Heart right ventricle (tissue), 16 donors: ENCODE measurements at places on chromosomes 5 and 9. TPM values are rescaled to one million over a fixed set of nuclear protein-coding genes. Genes with fewer than 3 reads are reported as not detected.

FOXD4L5 gene
- not detected for total RNA-seq

TMC1 gene
- total RNA-seq: 0.44 TPM

RETREG1 gene
- 156 TPM for total RNA-seq

DNA sequence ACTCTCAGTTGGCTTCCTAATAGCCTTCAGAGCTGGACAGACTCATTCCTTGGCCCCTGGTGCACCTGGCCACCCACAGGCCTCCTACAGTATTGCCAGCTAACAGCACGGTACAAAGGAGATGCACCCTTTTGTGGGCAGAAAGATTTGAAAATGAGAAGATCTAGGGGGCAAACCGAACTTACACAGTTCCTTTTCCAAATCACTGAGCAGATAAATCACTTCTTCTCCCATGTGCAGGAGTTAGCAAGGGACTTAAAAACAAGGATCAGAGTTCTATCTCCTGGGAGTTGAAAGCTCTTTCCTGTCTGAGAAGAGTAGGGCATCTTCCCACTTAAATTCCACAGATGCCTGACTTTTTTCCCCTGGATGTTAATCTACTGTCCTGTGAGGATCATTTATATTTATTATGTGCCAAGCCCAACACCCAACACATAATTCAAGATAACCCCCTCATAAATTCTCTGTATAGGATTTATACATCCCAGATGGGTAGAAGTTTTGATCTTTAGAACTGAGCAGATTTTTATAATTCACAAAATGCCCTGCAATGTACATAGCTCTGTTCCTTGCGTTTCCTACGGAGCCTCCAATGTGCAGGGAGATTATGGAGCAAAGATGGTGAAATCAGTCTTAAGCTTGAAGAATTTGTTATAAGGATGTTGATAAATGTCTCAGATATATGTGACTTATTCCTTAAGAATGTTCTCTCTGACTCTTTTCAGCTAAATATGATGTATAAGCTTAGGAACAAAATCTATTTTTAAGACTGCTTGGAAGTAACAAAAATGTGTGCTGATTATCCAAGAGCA is 207.2 kb upstream of the DAPK1 start:
- DNase-seq: no peak

GRCh38 chr9:84207491-84207951 is 133.0 kb downstream of the SLC28A3 start:
- DNase-seq: peak; percentile 9

DNA sequence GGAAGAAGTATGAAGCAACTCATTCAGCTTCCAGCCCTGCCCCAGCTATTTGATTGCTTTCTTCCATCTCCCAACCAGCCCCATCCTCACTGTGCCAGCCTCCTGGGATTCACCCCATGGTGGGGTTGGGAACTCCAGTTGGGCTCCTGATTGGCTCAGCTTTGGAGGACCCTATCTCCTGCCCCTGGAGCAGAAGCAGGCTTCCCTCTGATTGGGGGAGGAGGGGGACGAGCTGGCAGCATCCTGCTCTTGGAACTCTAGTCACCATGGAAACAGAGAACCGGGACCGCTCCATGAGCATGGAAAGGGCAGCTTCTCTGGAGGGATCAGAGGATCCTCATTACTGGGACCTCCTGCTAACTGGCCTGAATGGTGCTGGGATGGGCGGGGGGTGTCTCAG is 2.6 kb downstream of the SLC6A7 start:
- no peak for DNase-seq

GRCh38 chr9:92506184-92506857 is 24.0 kb upstream of the ASPN start:
- no peak for DNase-seq

FGF10 gene
- 0.37 TPM for total RNA-seq

DNA sequence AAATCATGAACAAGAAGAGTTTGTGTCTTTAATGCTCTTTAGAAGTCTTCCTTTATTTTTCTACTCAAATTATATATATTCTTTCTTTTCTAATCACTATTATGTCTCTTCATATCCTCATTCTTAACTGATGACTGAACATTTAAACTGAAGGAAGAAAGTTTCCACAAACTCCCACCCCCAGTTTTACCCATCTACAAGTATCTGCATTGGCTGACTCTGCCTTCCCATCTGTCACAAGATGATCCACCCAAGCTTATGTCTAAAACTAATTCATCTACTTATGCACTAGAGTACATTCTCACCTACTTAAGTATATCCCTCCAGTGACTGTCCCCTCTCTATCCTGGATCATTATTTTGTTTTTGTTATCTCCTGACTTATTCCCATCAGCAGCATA is 344.5 kb downstream of the PRR16 start:
- DNase-seq: no peak

- no peak for DNase-seq
These were observed 18.6 kb downstream of the SLC36A2 start for GRCh38 chr5:151328734-151329133.

- peak; percentile 2 for DNase-seq
These were observed 10.8 kb upstream of the SLC6A18 start for GRCh38 chr5:1214163-1214935.

GRCh38 chr5:96919754-96920197 is 16.1 kb upstream of the LNPEP start:
- no peak for DNase-seq

- DNase-seq: peak; percentile 54
These were observed 2.1 kb upstream of the TTLL11 start for GRCh38 chr9:122095010-122095767.

IL3 gene
- not detected for total RNA-seq

PCDHB9 gene
- 3.4 TPM for total RNA-seq

DNA sequence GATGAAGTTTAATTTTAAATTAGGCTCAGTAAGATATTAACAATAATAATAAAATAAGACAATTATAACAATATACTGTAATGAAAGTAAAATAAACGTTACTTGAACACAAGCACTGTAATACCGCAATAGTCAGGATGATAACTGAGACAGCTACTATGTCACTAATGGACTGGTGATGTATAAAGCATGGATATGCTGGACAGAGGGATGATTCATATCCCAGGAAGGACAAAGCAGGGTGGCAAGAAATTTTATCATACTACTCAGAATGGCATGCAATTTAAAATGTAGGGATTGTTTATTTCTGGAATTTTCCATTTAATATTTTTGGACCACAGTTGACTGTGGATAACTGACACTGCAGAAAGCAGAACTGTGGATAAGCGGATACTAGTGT is 196.9 kb downstream of the VPS13A start:
- no peak for DNase-seq

DNA sequence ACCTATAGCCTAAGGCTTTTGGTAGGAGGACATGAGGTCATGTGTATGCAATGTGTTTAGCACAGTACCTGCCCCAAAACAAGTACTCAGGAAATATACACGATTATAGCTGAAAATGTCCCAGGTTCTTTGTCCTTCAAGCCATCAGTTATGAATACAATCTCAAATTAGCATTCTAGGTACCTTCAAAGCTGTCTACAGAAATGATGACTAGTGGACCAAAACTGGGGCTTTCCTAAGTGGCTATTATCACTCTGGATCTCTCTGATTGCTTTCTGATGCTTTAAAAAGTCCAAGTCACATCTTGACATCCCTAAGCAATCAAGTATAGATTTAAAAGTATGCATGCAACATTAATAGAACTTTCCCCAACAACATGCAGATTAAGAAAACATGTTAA is 93.0 kb upstream of the SLIT3 start:
- no peak for DNase-seq

GRCh38 chr9:23658376-23659258 is 167.4 kb downstream of the ELAVL2 start:
- DNase-seq: no peak

DNA sequence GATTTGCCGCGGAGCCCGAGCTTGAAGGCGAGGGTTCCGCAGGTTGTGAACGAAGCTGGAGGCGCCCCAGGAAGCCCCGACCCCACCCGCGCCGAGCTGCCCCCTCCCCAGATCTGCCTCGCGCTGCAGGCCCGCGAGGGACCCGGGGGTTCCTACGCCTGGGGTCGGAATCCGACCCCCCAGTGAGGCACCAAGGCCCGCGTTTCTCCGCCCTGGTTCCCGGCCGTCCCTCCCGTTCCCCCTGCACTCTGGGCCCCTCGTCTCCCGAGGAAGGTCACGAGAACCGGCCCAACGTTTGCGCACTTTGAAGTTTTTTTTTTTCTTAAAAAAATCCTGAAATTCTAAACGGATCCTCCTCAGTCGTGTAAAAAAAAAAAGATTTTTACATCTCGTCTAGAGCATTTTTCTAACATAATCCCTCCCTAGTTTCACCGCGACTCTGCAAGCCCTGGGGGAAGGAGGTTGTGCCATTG is 880 bp upstream of the GFPT2 start:
- DNase-seq: no peak

DNA sequence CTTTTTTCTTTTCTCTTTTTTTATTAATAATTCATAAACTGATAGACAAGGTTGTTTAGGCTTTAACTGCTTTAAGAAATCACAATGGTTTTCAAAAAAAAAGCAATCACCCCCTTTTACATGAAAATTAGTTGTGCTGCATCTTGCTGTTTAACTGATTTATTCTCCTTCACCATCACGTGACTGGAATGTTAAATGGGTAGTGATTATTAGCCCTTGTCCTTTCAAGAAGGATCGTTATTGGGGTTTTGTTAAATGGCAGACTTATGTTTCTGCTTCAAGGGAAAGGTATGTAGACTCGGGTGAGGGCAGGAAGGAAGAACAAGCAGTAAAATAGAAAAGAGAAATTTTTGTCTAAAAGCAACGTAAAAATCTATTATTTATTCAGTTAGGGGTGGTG is 175.6 kb upstream of the TLE4 start:
- DNase-seq: no peak

GABRB2 gene
- total RNA-seq: 0.25 TPM

CD180 gene
- total RNA-seq: 0.79 TPM

DNA sequence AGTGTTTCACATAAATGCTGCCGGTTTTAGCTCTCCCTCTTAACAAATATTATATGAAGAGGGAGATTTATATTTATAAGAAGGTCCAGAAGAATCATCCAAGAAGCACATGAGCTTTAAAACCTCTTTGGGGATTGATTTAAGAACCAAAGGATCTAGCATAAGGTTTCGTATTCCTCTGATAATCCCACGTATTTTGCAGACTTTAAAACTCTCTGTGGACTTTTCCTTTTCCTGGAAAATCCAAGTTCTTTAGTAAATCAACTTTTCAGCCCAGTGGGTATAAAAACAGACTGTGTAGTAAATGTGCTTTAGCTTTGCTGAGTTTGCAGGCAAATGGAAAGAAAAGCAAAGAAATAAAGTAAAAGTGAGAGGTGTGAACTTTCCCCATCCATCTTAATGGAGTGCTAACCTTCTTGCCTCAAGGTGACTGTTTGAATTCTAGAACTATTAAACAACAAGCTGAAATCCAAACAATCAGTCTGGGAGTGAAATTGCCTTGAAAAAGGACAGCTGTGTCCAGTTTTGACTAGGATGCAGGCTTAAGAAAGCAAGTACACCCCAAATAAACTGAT is 363.4 kb upstream of the SLC24A2 start:
- no peak for DNase-seq

- no peak for DNase-seq
These were observed 42.8 kb downstream of the NEURL1B start for GRCh38 chr5:172683645-172684471.

SPINK6 gene
- total RNA-seq: not detected

CCL21 gene
- total RNA-seq: 1.3 TPM

PRSS3 gene
- not detected for total RNA-seq

CFAP77 gene
- total RNA-seq: 0.83 TPM

SLC6A19 gene
- not detected for total RNA-seq

DNA sequence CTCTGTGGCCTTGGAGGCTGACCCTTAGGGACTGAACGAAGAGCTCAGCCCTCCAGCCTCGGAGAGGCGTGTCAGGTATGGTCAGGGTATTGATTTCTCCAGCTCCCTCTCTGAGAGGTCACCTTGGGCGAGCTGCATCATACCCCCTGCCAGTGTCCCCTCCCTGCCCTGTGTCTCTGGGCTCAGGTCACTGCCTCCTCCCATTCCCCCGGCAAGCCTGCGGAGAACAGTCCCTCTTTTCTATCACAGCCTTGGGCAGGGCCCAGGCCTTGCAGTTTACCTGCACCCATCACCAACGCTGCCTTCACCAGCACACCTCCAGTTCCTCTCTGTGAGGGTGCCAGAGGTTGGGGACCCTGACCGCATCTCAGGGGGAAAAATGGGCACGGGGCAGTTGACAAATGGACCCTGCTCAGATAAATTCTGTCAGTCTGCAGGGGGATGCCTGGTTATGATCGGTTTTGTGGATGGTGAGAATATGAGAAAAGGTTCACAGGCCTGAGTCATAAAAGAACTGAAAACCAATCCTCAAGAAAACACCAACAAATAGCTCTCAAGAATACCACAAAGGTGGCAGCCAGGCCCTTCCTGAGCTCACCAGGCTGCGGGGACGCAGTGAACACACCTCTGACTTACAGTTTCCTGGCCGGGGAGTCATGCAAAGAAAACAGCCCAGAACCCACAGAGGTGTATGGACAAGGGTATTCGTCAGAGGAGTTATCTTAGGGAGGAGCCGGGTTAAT is 24.7 kb upstream of the RXRA start:
- no peak for DNase-seq

DNA sequence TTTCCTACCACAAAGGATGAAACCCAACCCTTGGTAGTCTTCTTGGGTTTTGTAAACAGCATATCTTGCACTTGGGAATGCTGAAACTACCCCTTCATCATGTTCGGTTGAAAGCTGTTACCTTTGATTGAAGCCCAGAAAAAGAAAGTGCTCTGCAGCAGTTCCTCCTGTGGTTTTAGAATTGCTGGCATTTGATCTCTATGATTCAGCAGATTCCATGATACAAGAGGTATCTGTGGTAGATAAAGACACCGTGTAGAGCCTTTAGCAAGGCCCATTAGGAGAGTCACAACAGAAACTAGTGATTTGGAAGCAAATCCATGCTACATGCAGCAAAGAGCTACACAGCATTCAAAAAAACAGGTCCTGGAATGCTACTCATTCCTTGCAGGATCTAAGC is 557.0 kb downstream of the TLE1 start:
- no peak for DNase-seq

SPAAR gene
- total RNA-seq: 14.4 TPM

DNA sequence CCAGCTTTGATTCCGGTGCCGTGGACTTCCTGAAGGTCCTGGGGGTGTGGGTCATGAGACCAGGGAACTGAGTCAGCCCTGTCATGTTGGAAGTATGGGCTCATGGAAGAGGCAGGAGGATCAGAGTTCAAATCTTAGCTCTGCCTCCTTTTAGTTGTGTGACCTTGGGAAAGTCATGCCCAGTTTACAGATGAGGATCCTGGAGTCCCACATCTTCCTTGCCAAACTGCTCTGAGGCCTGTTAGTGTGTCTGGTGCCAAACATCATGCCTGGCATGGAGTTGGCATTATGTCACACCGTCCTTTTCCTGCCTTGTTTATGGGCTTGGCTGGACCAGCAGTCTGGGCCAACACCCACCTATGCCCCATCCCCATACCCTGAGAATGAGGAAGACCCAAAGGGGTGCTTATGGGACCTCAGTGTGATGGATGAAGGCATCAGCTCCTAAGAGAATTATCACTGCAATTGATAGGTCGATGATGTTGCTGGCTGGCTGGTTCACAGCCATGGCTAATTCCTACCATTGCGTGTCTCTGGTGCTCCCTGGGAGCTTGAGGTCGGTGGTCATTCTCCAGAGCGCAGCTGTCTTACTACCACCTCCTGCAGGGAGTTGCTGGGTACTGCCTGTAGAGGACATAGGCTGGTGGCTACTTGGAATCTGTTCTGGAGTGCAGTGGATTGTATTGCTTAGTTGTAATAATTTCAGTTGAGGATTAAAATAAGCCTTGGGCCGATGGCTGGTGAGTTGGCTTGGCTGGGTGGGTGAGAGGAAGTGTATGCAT is 140.5 kb upstream of the PITX1 start:
- no peak for DNase-seq
